SW 1271 (cell line): ENCODE measurements at places on chromosomes 3 and 15.

DNA sequence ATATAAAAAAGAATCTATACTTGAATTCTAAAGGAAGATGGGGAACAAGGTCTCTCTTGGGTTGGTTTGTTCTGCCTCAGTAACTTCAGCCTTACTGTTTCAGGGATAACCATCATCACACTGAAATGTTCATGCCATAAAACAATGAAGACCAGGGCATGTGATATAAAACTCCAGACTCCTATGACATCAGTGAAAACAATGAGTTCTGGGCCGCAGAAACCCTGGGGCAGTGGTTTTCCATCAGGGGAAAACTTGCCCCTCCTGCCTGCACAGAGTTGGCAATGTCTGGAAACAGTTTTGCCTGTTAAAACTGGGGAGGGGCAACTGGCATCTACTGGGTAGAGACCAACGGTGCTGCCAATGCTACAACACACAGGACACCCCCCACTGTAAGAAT lies 46.8 kb downstream of the CA12 start:
- DNase-seq, result no peak

DNA sequence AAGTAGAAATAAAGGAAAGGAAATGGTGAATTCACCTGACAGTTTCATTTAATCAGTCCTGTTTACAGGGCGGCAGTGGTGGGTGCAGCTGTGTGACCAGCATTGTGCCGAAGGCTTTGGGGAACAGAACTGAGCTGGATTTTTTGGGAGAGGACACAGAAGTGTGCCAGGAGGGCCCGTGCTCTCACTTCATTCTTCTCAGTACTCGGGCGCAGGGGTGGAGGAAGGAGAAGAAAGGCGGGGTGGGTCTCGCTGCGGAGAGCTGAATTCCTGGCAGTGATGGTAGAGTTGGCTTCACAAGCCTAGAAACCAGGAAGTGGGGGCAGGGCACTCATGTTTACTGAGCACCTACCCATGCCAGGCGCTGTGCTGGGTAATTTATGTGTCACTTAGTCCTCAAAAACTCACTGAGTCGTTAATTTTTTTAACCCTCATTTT lies 64.6 kb downstream of the CRTC3 start:
- no peak for DNase-seq

DNA sequence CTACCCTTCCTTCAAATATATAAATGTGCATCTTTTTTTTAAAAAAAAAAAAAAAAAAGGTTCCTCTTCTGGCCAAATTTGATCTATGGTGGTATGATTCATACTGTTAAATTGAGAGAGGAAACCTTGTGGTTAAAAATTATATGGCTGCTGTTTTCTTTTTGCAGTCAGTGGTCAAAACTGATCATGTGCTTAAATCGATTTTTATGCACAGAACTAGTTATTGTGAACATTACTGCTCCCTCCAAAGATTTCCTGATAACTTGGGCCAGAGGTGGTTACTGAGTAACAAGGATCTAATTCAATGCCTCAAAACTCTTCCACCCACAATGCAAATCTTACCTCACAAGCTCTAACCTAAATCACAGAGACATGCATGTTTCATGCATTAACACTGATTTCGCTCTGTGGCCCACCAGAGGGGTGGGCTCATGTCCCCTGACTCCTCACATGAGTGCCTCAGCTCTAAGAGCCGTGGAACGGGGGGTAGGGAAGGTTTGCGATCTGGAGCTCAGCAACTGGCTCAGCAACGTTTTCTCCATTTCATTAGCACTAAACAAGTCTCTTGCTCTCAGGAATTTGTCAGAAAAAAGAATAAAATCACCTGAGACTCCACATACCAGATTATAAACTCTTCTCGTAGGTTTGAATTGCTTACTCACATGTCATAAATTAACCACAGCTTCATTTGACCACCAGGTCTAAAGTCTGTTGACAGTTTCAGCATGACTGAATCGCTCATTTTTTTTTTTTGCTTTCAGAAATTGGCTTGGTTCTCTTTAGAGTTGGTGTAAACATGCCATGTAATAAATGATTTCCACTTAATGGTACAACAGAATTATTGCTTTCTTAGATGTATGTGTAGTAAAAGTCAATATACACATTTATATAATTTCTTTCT lies 280.4 kb downstream of the CD47 start:
- DNase-seq, result no peak

GRCh38 chr3:120587332-120587975 lies 8.7 kb upstream of the NDUFB4 start:
- DNase-seq, result no peak

DNA sequence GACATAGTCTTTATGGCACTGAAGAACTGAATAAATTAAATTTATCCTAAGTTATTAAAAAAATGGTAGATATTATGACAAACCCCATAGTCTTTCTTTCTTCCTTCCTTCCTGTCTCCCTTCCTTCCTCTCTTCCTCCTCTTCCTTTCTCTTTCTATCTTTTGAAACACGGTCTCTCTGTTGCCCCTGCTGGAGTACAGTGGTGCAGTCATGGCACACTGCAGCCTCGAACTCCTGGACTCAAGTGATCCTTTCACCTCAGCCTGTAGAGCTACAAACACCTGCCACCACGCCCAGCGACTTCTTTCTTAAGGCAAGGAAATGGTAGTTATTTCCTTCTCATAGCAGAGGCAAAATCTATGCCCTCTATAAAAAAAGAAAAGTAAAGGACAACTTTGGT lies 354.6 kb downstream of the GAP43 start:
- DNase-seq, result no peak

DNA sequence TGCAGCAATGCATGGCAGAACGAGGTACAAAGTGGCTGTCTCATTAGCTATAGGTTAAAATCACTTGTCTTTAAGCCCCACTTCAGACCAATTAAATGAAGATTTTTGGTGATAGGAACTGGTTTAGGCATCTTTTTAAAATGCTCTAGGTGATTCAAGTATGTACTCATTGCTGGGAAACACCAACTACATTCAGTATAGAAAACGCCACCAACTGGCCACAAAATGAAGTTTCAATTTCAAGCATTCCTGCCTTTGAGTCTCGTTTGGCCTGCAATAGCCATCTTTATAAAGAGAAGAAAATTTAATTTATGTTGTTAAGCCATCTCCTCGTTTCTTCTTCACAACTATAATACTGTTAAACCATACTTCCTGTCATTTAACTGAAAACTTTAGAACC lies 587.9 kb downstream of the GBE1 start:
- no peak for DNase-seq

DNA sequence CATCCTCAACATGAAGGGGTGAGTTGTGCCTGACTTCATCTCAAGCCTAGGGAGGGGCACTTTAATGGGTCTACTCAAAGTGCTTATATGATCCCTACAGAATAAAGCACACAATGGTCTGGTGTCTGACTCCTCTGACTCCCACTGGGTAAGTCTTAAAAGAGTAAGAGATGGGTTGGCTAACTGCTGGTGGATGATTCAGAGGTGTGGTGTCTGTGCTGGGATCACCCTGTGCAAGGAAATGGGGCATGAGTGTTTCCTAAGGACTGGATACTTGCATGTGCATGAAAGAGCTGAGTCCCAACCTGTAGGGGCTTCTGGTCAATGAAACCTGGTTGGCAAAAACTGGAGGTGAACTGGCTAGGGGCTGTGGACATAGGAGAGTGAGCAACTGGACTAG lies 158.8 kb downstream of the IL20RB start:
- DNase-seq, result no peak

GRCh38 chr3:85576091-85576690 lies 617.4 kb downstream of the CADM2 start:
- peak; percentile 21 for DNase-seq

GRCh38 chr3:187292631-187293515 lies 1.3 kb upstream of the MASP1 start:
- no peak for DNase-seq

- DNase-seq, result no peak
These were observed 31.8 kb downstream of the LPP start for GRCh38 chr3:188185717-188186251.

- no peak for DNase-seq
These were observed 69.3 kb downstream of the LRRC28 start for GRCh38 chr15:99320374-99321215.

DNA sequence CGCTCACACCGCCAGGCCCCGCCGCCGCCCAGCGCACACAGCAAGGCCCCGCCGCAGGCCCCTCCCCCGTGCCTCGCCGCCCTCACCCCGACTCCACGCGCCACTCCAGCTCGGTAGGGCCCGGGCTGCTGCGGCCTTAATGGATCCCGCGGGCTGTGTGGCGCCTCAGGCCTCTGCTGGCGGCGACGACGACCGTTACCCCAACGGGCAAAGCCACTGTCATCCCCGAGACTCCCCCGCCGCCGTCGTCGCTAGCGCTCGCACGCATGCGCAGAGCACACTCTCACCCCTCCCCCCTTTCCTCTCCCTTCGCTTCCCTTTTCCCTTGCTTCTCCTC lies at the start of gene MSL2:
TSS of gene MSL2 (minus strand) at position 272 of the 337 bp plus-strand sequence. CDS start 1,222 bp downstream, outside the sequence.
- DNase-seq, result no peak

- no peak for DNase-seq
These were observed 103.9 kb downstream of the LRIG1 start for GRCh38 chr3:66396888-66397287.

- no peak for DNase-seq
These were observed 185.6 kb upstream of the MRPL3 start for GRCh38 chr3:131688370-131688769.
